Muscle of back (tissue), 13 donors: ENCODE measurements at places on chromosomes 7 and 10. TPM values are rescaled to one million over a fixed set of nuclear protein-coding genes. Genes with fewer than 3 reads are reported as not detected.

Gene WEE2
- polyA plus RNA-seq = 0.07 TPM

- DNase-seq = no peak
Observed at GRCh38 chr7:66894463-66895080, 26.5 kb upstream of the TMEM248 start.

GRCh38 chr10:130208807-130209206 is 72.6 kb downstream of the GLRX3 start:
- DNase-seq = no peak

DNA sequence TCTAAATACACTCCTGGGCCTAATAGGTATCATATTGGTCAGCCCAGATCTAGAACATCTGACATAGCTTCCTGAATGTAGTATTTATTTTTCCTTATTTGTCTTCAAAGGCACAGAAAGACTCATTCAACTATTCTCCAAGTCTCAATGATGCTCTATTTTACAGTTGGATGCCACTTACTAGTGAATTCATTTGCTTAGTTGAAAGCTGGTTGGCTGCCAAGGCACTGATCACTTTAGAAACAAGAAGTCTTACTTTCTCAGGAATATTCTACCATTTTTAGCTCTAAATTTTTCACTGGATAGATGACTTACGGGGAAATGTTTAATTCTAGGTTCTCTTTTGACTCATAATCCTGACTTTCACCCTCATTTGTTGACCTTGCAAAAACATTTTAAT is 863.4 kb downstream of the SORCS1 start:
- DNase-seq = no peak

GRCh38 chr7:40306025-40306424 is 171.2 kb downstream of the SUGCT start:
- DNase-seq = no peak
